ENCODE measurements at places on chromosomes 6 and 20.

DNA sequence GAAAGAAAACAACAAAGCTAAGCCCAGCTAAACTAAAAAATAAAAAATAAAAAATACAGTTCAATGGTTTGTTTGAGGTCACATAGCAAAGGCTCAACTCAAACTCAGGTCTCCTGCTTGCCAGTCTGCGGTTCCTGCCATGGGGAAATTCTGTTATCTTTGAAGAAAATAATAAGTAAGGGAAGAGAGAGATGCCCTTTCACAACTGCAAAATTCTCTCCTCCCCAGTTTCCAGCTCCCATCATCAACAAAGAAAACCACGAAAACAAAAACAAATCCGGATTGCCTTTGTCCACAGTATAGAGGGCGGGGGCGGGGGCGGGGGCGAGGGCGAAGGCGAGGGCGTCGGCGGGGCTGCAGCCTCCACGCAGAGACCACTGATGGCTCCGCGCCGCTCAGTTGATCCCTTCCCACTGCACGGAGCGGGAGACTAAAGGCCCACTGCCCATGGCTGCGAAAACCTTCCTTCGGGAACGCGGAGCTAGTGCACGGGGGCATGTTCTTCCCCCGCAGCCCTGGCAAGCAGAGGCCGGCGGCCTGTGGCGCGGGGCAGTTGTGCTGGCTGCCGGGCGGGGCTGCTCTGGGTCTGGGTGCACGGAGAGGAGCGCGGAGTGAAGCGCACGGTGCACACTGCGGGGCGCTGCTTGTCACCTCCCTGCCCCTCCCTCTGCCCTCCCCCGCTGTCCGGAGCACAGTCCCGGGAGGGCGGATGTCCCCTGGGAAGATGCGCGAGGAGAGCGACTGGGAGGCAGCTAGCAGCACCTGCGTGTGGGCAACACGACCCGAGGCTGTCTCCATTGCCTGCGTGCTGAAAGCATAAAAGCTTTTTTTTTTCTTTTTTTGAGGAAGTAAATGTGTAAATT, 54.1 kb upstream of the TPD52L1 start:
- peak; percentile 46 for DNase-seq

GRCh38 chr6:30883685-30884520, at the start of gene DDR1:
Gene DDR1 (plus strand): TSS chr6:30884519. CDS start chr6:30888730, 4,211 bp downstream.
- peak; percentile 82 for DNase-seq

- DNase-seq, result no peak
These were observed 59.5 kb downstream of the LYRM4 start for GRCh38 chr6:5201271-5201670.

DNA sequence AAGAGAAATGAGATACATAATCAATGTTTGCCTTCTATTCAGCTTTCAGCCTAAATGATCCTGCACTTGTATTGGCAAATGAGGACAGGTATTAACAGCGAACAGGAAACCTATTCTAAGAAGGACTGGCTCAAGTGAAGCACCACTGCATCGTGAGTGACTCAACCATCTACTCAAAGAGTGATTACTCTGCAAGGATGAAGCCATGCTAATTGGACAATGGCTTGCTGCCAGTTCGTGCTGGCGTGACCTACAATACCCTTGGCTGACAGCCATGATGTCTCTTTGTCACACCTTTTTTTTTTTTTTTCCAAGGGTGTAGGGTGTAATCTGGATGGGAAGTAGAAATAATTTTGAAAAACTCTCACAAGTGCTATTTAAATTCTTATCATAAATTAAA, 104.9 kb downstream of the GJA10 start:
- DNase-seq, result no peak

GRCh38 chr6:70415660-70416059, 2.4 kb downstream of the FAM135A start:
- no peak for DNase-seq

DNA sequence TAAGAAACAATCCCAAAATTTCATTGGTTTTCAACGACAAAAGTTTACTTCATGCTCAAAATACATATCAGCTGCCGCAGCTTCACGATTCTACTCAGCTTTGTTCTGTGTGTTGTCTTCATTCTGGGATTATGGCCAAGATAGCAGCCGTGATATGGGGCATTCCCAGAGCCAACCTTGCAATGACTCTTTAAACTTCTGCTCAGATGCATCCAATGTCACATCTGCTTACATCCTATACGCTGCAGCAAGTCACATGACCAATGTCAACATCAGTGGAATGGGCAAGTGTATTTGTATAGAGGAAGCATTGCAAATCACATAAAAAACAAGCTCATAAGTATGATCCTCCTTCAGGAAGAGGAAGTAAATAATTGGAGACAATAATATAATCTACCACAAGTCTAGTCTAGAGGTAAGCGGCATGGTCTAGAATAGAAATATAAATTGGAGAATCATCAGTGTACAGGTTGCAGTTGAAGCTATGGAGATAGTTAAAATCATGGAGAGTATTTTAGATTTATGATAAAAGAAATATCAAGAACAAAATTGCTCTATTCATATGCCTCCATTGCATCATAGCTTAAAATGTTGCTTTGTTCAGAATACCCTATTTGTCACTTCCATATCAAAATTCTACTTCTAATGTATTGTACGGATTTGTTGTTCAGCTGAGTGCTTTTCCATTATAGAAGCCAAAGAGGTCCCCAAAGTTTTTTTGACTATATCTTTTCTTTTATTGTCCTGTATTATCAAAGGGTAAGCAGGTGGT, 7.2 kb upstream of the C6orf141 start:
- DNase-seq, result no peak

DNA sequence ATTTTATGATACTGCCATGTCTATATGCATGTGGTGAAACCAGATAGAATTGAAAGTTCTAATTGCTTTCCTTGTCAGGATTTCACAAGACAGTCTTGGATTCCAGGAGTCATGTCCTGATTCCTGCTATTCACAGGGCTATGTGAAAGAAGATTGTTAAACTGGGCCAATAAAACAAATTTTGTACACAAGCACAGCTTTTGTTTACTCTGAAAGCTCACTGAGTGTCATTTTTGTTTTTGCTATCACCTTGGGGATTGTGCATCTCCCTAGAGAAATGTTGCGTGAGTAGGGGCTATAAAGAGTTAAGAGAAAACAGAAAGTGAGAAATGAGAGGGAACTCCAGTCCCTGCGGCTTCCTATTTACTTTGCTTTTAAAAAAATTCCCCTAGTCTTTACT, 627.5 kb downstream of the PKHD1 start:
- DNase-seq, result no peak

- DNase-seq, result no peak
These were observed 20.0 kb downstream of the FAM110A start for GRCh38 chr20:853406-853996.

DNA sequence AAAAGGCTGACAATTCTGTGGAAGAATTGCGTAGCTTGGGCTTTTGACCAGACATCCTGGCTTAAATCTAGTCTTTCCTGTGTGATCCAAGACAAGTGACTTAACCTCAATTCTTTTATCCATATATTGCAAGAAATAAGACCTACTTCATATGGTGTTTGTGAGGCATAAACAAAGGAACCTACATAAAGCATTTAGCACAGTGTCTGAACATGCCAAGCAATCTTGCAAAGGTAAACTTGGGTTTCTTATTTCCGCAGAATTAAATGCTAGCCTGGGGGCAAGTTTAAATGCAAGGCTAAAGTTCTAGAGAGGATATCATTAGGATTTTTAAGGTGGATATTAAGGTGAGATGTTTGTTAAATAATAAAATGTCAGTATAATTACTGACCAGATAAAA, 47.9 kb downstream of the HDDC2 start:
- DNase-seq, result no peak

- DNase-seq, result no peak
These were observed 12.7 kb downstream of the CGA start for GRCh38 chr6:87082160-87082721.

- no peak for DNase-seq
These were observed 33.4 kb downstream of the CEBPB start for GRCh38 chr20:50224052-50224451.
